ENCODE measurements at places on chromosomes 7 and 10.

DNA sequence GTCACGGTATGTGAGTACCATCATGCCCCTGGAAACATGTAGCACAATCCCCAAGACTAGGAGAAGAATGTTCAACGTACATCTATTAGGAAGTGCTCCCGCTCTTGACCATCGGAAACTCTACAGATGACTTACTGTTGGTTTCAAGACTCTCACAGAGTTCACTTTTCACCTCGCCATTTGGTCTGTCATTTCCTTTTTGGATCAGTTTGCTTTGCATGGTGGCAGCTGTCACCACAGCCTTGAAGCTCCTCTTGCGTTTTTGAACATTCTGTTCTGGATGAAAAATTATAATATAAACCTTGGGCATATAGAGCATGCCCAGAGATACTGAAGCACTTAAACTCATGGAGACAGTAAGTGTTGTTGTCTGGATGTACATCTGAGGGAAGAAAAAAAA is 806.8 kb downstream of the GRM8 start:
- DNase-seq: no peak

DNA sequence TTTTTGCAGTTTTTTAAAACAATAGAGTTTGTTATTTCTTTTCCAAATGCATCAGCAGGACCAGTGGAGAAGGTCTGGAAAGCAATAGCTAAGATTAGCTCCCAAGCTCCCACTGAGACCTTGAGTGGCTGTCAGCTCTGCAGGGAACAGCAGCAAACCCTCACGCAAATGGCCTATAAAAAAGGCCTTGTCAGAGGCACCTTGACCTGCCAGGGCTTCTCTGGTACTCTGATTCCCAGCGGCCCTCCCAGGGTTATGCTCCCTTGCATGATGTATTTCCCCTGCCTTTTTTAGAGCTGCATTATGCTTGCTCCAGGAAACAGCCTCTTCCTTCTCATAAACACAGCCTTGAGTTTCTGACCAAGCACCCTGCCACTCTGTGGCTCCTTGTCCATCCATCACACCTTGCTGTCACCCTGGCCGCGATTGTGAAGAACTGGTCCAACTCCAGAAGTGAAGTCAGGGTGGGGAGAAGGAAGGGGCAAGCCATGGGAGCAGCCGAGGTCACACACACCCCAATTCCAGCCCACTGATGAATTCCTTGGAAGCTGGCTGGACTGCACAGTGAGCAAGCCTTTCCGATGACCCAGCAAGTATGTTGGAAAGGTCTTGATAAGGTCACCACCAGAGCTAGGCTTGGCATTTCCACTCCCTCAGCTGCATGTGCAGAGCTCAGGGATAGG is 35.3 kb upstream of the NKX2-3 start:
- no peak for DNase-seq

GRCh38 chr7:106947244-106947728 is 82.2 kb downstream of the PIK3CG start:
- peak; percentile 83 for DNase-seq

- DNase-seq: no peak
These were observed 275.5 kb downstream of the FGFR2 start for GRCh38 chr10:121322776-121323175.

DNA sequence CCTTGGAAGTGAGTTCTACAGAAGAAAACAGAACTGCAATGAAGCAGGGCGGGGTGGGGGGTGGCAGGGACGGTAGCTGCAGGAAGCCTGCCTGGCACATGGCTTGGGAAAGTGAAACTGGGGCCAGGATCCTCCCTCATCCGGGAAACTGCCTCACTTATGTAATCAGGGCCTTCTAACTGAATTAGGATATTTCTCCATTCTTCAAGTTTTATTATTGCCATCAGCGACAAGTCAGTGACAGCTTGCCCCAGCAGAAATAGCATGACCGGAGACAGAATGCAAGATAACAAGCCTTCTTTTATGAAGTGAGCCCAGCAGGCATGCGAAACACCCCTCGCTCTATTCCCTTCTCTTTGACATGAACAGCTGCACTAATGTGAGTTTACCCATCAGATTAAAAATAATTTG is 77.5 kb upstream of the CACUL1 start:
- DNase-seq: peak; percentile 13

DNA sequence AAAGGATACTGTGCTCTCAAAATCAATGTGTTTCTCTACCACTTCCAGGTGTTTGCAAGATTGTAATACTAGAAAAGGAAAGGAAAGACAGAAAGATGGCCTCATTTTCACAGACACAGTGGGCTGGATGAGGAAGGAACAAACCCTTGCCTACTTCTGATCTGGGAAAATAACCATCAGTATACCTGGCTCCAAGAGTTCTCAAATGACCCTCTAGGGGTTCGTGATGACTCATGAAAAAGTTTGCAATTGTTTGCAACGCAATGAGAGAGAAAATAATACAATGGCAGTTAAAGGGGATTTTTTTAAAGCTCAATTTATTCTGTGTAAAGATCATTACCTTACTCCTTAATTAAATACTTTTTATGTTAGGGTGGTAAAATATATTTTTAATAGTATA is 197.6 kb upstream of the INHBA start:
- DNase-seq: no peak

GRCh38 chr7:143145-143751 is 49.1 kb upstream of the FAM20C start:
- DNase-seq: no peak

DNA sequence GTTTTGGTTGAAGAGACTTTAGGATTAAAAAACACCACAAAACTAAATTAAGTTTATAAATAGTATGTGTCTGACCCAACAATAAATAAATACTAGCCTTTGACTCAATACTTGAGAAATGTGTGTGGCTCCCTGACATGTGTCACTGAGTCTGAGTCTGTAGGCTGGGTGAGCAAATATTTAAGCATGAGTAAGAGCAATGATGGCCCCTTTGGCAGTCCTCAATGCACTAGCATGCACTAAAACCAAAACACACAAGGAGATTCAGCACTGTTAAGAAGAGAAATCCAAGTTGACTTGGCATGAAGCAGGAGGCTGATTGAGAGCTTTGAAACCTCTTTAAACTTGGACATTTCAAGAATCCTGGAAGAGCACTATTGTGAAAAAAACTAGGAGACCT is 37.1 kb downstream of the CCDC71L start:
- DNase-seq: peak; percentile 92

- peak; percentile 89 for DNase-seq
These were observed 31.1 kb upstream of the RHEB start for GRCh38 chr7:151550656-151551286.

GRCh38 chr7:17307558-17307957 is 9.1 kb downstream of the AHR start:
- DNase-seq: peak; percentile 7

DNA sequence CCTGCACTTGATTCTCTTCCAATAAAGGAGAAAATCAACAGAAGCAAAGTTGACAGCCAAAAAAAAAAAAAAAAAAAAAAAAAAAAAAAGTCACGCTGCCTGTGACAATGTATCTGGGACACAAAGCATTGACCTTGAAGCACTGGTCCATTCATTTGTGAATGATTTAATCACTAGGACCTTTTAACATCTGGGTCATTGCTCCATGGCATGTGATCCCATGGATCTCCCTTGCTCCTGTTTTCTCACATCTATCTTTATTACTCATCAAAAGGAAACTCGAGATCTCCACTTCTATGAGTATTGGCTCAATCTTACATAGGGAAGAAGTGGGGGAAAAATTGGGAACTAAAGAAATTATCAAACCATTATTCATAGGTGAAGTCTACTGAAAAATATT is 89.6 kb upstream of the SMIM30 start:
- no peak for DNase-seq

DNA sequence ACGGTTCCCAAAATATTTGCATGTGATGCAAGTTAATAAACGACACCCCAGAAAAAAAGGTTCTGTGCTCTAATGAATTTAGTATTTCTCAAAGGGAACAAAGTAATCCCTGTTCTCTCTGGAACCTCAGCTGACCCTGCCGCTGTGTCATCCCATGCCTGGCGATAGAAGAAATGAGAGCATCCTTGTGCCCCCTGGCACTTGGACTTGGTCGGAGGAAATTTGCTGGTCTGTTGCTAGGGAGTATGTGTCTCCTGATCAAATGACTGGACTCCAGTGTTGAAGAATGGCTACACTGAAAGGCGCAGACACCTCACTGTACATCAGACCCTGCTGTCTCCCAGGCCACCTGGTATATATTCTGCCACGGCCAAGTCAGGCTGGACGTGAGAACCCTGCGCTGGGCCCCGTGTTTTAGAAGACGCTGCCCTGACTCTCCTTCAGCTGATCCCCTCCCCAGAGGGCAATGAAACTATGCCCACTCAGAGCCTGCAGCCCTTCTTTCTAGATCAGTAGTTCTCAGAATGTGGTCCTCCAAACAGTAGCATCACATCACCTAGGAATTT is 67.2 kb downstream of the THNSL1 start:
- no peak for DNase-seq

DNA sequence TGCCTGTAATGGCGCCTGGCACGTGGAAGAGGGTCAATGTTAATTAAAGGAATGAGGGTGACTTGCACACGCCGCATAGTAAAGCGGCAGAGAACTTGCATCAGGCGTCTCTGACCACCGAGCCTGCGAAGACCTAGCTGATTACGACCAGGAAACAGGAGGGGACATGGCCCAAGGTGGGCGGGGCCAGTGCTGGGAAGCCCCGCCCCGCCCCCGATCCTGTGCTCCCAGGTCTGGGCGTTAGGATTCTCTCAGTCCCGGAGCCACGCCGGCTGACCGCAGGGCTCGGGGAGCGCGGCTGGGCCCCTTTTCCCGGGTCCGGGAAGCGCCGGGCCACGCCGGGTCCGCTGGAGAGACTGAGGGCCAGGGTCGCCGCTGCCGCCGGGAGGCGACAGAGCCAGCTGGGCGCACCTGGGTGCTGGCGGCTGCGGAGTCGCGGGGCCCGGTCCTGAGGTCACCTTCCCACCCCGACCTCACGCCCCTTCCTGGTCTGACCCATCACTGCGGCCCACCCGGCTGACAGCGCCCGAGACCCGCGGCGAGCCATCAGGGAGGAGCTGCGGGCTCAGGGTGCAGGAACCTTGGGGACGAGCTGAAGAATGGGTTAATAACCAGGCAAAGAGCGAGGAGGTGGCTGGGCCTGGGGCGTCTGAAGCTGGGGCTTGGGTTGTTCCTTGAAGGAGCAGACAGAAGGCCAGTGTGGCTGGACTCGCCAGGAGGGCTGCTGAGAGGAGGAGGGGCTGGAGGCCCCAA is 23.0 kb upstream of the GRID1 start:
- DNase-seq: peak; percentile 19

DNA sequence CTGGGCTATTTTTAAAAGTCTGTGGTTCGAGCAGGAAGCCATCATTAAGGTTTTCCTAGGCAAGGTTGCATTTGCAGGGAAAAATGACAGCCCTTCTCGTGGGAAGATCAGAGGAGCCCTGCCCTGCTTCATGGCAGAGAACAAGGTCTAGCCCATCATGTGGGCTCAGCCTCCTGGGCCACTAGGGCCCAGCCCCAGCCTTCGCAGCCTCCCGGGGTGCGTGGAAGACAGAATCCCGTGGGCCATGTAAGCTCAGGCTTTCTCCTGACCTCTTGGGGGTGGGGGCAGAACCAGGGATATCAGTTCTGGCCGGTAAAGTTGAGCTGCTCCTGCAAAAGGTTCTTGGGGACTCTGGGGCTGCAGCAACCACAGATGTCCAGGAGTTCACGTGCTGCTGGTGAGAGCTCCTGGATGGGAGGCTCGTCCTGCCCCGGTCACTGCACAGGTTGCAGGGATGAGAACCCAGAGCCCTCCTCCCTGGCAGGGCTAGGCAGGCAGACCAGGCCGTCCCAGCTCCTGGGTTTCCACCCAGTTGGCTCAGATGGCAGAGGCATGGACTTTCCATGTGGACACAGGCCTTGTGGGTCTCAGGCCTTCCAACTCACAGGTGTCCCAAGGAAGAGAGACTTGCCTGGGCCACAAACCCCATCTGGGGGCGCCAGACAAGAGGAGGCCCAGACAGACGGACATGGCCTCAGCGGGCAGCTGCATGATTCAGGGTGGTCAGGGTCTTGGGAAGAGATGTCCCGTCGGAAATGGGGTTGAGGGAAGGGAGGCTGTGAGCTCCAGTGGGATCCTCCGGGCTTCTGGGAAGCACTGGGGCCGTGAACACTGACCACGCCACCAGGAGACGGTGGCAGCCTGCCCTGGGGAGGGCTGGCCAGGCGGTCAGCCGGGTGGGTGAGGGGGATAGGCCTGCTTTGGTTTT is 126.2 kb downstream of the NEURL1 start:
- no peak for DNase-seq

DNA sequence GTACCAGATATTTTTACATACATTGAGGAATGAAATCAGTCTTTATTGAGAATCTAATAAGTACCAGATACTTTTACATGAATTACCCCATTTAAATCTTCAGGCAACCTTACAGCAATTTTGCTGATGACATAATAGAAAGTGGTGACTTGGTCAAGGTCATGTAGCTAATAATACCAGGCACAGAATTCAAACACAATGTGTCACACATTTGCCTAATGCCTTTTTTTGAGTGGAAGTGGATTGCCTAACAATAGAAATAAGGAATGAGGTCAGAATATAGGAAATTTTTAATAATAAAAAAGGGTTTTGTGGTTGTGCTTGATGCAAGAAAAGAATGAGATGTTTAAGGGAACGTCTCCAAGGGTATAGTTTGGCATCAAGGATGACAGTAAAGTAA is 466.6 kb upstream of the IGFBP3 start:
- peak; percentile 54 for DNase-seq

DNA sequence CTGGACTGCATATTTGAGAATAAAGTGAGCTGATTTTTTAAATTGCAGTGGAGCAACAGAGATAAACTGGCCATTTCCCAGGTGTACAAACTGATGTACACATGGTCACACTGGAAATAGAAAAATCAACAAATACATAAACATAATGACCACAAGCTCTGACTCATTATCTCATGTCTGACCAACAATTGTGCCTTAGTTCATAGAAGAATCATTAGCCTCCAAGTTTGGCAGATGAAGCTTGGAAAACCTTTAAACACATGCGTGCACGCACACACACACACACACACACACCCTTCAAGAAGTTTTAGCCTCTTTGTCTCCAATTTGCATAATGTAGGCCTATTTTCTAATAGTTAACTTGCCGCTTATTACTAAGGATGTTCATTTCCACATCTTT is 308.9 kb upstream of the POM121L12 start:
- no peak for DNase-seq

DNA sequence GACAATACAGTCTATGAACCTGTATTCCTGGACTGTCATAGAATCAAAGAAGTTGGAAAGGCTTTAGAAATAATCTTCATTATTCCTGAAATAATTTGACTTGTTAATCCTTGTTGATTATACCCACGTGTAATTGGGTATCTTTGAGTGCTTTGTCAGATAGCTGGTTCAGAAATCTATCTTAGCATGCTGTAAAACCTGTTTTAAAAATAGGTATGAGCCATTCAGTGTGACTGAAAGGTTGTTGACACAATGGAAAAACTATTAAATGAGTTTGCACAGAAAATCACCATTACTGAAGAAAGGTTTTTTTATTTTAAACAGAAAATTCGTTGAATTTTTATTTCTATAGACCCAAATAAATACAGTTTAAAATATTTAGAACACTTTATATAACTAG is 38.7 kb downstream of the PHTF2 start:
- DNase-seq: no peak

GRCh38 chr10:29881336-29881771 is 178.0 kb downstream of the JCAD start:
- DNase-seq: no peak
